ENCODE measurements at places on chromosomes 3 and 15.
A peak's percentile ranks its signal among the peaks of the same experiment; 100 is the strongest.

GRCh38 chr3:177127008-177127407, 70.3 kb downstream of the TBL1XR1 start:
- no peak for DNase-seq

- DNase-seq: no peak
Measured at GRCh38 chr3:102904629-102905028, 469.8 kb downstream of the ZPLD1 start.

DNA sequence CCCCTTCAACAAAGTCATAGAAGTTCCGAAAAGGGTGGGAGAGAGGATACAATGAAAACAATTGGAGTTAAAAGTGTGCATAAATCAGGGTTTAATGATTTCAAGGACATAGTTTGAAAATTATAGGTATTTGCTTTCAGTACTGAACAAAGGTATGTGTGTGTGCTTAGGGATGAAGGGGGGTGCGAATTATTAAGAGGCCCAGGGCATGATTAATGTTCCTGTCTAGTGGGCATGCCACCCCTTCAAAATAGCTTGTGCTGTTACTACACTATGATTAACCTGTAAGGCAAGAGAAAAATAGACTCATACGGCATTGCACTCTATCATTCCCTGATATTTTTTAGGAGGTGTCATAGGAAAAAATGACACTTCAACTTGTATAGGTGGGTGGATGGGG, 731.6 kb downstream of the NAALADL2 start:
- no peak for DNase-seq

- no peak for DNase-seq
Measured at GRCh38 chr15:89531796-89532537, 35.6 kb upstream of the RHCG start.

- DNase-seq: no peak
Measured at GRCh38 chr3:146148468-146148931, 12.5 kb downstream of the PLOD2 start.

GRCh38 chr15:56977232-56977631, 58.8 kb downstream of the TCF12 start:
- DNase-seq: no peak

DNA sequence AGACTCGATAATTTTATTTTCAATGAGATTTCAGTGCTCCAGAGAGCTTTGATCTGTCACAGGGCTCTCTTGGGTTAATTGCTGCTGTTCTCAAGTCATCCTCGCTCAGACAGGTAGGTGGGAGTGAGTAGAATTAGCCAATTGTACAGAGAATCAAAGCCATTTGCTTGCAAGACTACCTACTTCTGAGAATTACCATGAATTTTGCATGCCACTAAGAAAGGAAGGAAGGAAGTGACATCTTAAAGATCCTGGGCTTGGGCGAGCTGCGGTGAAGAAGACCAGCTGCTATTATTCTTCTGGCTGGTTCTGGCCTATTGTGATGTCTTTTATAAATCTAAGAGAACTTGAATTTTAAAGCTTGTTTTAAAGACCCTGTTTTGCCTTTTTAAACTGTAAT, 154.1 kb upstream of the LPP start:
- no peak for DNase-seq

DNA sequence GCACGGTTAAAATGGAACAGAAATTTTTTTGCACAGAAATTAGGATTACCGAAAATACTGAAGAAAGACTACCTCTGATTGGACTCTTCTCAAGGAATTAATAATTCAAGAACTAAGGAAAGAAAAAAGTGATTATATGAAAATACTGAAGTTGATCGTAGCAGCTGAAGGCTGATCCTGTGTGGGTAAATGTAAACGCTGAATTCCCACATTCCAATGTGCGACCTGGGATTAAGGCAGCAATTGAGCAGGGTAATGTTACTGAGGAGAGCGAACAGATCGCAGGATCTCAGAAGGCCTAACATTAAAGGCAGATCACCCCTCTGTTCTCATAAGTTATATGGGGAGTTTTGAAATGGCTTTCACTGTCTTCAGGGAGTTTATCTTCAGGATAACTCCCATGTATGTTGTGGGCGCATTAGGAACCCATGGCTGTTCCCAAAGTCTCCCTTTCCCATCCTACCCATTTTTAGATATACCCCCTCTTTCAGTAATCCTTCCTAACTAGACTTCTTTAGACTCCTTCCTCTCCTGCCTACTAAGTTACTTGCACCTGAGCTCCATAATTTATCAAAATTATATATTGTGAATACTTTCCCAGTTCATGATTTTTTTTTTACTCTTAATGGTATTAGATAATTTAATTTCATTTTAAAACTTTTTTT, 1.0 kb upstream of the UBL7 start:
- no peak for DNase-seq

DNA sequence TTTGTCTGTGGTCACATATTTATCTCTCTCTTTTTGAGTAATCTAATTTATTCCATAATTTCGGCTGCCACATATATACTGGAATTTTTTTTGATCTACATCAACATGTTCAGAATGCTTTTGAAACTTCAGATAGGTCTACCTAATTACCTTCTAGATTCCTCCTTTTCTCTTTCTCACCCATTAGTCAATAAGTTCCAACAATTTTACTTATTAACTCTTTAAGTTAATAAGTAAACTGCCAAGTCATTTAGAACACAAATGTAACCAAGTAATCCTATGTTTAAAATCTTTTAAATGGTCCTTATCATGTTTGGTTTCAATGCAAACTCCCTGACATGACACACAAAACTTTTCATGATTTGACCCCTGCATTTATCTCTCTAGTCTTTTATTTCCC, 410.5 kb downstream of the UNC13C start:
- peak; percentile 12 for DNase-seq

DNA sequence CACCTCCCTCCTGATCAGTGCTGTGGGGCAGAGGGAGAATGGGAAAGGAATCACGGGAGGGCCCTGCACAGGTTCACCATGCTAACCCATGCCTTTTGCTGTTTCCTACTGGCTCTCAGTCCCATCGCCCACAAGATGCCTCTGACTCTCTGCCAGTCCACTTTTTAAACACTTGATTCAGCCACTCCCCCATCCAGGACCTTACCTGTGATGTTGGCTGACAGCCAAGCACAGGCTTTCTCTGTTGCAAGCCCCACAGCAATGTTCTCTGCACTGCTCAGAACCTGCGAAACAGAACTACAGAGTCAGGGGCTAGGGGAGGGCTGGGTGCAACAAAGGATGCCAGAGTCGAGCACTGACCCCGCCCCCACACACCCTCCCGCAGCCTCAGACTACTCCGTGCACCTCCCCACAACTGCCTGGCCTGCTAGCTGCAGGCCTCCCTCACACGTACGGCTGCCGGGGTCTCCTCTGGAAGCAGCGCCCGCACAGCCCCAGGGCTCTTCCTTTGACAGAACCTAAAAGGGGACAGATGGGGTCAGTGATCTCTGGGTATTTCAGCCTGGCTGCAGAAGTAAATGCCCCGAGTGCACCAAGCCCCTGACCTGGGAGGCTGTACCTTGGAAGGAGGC, 9.1 kb downstream of the CDAN1 start:
- no peak for DNase-seq

DNA sequence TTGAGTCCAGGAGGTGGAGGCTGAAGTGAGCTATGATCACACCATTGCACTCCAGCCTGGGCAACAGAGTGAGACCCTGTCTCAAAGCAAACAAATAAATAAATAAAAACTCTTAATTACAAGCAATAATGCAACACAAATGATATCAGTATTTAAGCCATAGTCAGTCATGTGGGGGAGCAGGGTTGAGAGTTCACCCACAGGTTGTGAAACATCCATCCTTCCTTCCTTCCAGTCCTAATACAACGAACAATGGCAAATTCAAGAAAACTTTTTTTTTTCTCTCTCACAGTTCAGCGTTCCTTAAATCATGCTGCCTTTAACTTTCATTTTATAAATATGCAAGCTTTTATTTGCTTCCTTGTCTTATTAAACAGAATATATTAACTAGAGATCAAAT, 24.1 kb downstream of the ZNF592 start:
- no peak for DNase-seq

GRCh38 chr3:115862099-115862498, 238.8 kb downstream of the GAP43 start:
- peak; percentile 51 for DNase-seq

- DNase-seq: no peak
Measured at GRCh38 chr3:152835601-152836102, 721 bp downstream of the P2RY1 start.

GRCh38 chr15:68377766-68378165, 54.2 kb downstream of the ITGA11 start:
- DNase-seq: no peak

GRCh38 chr15:88431441-88431840, 35.7 kb downstream of the MRPL46 start:
- DNase-seq: no peak

GRCh38 chr3:54985856-54986255, 58.0 kb upstream of the LRTM1 start:
- no peak for DNase-seq

GRCh38 chr3:71142441-71143161, 440.9 kb downstream of the FOXP1 start:
- DNase-seq: no peak

DNA sequence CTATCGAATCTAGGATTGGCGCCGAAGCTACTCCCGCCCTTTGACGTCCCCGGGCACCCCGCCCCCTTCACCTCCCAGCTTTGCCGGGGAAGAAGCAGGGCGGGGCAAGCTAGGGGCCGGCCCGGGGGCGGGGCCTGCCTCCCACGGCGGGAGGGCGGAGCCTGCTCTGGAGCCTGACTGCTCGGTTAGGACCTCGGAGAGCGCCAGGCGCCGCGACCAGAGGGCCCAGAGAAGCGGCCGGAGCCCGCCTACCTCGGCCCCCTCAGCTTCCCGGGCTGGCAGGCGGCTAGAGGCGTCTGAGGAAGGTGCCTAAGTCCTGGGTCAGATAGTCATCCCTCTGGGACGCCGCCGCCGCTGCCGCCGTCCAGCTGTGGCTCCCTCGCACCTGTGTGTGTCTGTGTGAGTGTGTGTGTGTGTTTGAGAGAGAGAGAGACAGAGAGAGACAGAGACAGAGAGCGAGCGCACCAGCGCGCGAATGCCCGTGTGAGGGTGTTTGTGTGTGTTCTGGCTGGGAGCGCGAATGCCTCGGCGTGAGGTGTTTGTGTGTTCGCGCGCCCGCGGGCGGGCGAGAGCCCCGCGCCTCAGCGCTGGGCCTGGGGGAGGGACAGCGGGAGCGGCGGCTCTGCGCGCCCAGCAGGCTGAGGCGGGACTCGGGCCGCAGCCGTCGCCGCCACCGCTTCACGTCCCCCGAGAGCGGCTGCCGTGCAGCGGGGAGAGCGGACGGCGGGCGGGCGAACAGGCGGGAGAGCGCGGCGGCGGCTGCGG, at the start of gene STXBP5L:
STXBP5L (plus strand) TSS at position 176 of the 765 bp plus-strand sequence. CDS start 1,374 bp downstream, outside the sequence.
- DNase-seq: peak; percentile 95

DNA sequence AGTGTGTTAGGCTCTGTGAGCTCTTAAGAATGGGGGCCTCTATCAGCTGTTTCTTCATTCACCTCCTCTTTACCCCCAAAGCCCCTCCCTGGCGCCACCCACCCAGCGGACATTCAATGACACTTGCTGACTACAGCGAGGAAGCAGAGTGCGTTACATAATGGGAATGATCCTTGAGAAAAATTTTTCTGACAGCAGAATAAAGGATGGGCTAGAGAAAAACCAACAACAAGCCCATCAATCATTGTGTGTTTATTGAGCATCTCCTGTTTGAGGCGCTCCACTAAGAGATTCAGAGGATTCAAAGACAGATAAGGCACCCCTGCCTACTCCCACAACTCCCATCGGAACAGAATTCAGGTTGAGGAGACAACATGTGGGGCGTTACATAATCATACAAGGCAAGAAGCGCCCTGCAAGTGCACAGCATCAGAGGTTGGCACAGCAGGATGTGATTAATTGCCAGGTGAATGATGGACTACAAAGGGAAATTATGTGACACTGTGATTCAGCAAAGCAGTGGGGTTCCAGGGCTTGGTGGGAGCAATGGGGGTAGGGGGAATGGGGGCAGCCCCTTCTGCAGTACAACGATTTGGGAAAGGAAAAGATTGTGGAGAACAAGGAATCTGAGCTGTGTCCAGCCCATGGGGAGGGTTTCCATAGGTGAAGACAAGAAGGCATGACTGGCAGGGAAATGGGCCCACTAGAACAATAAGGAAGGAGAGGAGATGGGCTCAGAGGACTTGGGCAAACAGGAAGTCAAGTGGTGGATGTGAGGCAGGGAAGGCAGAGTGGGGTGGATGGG, 141.3 kb upstream of the ATP2B2 start:
- DNase-seq: no peak

DNA sequence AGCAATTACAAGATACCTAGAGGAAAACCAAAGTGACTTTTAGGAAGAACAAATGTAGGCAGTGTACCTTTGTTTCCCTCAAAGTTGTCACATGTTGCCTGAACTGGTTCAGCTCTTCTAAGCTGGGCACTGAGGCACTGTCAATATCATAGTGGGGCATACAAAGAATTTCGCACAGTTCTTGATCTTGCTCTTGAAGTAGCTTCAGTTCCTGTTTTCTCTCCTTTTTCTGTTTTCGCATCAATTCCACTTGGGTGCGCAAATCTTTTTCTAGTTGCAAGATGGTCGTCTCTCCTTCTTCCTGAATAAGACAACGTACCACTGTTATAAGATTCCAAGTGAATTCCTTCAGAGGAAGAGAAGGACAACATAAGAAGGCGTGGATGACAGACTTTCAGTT, 12.7 kb downstream of the PRC1 start:
- no peak for DNase-seq

- no peak for DNase-seq
Measured at GRCh38 chr3:124628863-124629262, 101.4 kb upstream of the UMPS start.

DNA sequence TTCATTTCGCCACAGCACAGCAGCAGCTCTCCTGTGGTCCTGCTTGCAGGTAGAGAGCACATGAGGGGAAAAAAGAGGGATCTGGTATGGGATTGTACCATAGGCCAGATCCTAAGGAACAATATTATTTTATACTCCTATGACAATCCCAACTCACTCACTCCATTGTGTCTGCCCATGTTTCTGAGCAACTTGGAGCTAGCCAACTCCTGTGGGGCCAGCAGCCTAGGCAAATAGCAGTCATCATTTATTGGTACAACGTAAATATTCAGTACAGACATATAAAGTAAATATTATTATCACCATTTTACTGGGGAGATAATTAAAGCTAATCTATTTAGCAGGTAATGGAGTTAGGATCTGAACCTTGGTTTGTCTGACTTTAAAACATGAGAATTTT, 148.4 kb downstream of the MECOM start:
- no peak for DNase-seq

DNA sequence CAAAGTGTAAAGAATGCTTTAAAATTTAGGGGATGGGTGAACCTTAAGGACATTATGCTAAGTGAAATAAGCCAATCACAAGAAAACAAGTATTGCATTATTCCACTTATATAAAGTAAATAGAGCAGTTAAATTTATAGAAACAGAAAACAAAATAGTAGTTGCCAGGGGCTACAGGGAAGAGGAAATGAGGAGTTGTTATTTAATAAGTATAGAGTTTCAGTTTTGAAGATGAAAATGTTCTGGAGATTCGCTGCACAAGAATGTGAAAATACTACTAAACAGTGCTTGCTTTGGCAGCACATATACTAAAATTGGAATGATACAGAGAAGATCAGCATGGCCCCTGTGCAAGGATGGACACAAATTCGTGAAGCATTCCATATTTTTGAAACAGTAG, 32.0 kb downstream of the DNAH12 start:
- DNase-seq: no peak

All from kidney (tissue), 22 donors.